ENCODE measurements at places on chromosomes 12 and 14.

DNA sequence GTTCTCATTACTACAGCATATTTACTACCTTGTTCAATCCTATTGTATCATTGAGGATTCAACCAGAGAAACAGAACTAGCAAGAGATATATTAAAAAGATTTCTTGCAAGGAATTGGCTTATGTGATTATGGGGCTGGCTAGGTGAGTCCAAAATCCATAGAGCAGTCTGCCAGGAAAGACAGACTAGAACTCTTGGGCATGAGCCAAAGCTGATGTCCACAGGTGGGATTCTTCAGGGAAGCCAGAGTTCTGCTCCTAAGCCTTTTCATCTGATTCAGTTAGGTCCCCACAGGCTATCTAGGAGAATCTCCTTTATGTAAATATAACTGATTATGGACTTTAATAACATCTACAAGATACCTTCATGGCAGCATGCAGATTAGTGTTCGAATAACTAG, 26.0 kb downstream of the PELI2 start:
- no peak for DNase-seq

- DNase-seq, result no peak
These were observed 44.6 kb downstream of the CCDC177 start for GRCh38 chr14:69530095-69530494.

- no peak for DNase-seq
These were observed 4.2 kb upstream of the CLEC4C start for GRCh38 chr12:7751394-7751793.

GRCh38 chr14:46472261-46472660, 179.3 kb downstream of the RPL10L start:
- DNase-seq, result no peak
